ENCODE measurements at places on chromosomes 2 and 18.
A peak's percentile ranks its signal among the peaks of the same experiment; 100 is the strongest.

DNA sequence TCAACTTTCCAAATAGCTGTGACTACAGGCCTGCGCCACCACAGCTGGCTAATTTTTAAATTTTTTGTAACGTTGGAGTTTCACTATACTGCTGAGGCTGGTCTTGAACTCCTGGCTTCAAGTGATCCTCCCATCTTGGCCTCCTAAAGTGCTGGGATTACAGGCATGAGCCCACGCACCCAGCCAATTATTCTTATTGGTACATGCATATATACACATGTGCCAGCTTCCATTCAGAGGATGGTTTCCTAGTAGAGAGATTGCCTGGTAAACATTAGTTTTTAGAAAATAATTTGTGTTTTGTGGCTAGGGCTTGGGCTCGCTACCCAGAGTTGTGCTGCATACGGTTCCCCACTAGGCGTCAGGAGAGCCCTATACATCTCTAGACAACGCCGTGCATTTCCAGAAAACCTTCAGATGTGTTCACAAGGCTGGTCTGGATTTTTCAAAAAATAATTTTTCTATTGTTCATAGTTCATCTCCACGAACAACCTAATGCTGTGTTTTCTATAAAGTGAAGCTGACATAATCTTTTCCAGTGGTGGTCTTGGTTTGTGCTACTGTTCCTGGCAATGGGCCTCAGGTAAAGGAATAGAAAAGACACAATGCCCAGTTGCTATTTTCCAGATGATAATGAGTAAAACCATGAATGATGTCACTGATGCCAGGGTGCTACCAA lies 14.6 kb upstream of the AFG3L2 start:
- peak; percentile 65 for DNase-seq

GRCh38 chr2:128264881-128265607 lies 53.6 kb downstream of the HS6ST1 start:
- DNase-seq = no peak

DNA sequence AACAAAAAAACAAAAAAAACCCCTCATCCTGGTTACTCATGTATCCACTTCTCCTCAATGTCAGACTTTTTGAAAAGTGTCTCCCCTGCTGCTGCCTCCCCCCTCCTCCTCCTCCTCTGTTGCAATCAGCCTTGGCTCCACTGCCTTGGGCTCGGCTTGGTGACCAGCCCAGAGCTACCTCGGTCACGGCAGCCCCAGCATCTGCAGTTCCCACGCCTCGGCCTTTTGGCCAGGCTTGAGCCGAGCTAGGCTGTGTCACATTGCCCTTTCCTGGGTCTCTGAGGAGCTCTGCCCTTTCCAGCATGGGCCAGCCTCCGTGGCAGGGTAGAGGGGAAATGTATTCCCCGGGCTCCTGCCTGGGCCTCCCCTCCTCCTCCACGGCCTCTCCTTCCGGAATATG lies 22.7 kb upstream of the INHBB start:
- DNase-seq = no peak

- no peak for DNase-seq
These were observed 8.2 kb downstream of the DCC start for GRCh38 chr18:52348209-52348608.

GRCh38 chr2:109129921-109130722 lies 1.1 kb downstream of the SH3RF3 start:
- no peak for DNase-seq

- DNase-seq = no peak
These were observed 247.6 kb downstream of the DYM start for GRCh38 chr18:49212819-49213218.

- DNase-seq = no peak
These were observed 437.0 kb upstream of the MEIS1 start for GRCh38 chr2:65997961-65998360.

DNA sequence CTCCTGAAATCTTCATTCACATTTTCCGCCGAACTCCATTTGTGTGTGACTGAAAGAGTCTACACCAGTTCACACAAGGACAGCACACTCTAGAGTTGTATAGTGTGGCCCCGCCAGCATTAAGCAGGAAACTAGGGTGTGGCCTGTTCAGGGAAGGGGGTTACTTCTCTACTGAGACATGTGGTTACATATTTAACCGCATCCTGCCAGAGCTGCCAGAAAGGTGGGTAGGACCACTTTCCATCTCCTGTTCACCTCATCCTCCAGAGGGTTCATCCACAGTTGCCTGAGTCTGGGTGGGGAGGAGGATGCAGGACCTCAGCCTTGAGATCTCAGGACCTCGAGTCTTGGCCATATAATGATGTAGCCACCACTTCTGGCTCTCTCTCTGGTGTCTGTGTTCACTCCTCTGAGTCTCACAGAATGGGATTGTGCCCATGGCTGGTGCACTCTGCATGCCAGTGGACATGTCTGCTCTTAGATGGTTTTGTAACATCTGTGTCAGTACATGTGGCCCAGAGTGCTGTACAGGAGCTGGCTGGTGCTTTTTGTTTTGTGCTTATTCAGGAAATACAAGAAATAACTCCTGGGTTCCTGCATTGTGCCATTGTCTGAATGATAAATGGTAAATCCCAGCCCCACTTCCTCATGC lies 7.7 kb upstream of the SP140L start:
- no peak for DNase-seq

GRCh38 chr2:25822190-25823117 lies 55.8 kb downstream of the ASXL2 start:
- DNase-seq = no peak

All from hematopoietic multipotent progenitor cell treated with erythropoietin and hydrocortisone succinate and interleukin-3 and kit ligand, for 17 days (in vitro differentiated cells).